ENCODE measurements at places on chromosomes 7 and 10.

DNA sequence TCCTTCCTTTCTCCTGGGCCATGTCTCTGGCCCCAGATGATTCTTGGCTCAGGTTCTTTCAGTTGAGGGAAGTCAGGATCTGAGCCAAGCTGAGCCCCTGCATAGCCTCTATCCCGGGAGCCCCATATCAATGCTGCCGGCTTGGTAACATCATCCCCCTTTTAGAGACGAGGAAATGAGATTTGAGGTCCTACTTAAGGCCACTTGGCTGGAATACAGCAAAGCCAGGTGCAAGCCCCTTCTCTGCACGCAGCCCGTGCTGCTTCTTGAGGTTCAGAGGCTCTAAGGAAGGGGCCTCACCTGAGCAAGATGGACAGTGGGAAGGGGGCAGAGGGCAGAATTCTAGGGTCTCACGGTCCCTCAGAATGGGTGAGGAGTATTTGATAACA, 2.4 kb upstream of the IRF5 start:
- DNase-seq, result no peak

DNA sequence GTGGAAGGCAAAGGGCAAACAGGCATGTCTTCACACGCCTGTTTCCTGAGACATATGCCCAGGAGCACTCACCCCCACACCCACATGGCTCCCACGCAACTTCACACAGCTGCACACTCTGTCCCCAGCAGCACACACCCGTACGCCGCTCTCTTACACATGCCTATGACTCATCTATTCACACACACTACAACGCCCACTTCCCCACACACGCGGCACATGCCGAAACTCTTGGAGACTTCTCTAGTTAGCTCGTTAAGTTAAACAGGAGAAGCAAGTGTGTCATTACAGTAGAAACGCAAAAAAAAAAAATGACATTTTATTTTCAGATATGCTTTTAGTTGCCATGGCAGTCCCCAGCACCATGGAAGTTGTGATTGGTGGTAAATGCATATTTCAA, 6.7 kb downstream of the CALN1 start:
- DNase-seq, result peak; percentile 64

DNA sequence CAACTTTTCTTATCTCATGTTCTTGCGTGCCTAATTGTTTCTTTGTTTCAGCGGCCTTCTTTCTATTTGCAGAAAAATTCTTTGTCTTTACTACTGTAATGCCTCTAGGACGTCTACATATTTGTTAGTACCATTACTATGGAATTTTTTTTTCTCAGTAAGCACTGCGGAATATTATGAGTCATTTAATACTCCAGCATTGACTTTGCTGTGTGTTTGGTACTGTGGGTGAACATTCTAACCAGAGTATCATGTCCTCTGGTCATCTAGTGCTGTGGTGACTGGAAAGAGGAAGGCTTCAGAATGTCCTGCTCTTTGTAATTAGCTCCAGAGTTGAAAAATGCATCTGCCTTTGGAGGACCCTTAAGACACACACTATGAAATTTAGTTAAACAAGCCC, 58.5 kb upstream of the FERD3L start:
- DNase-seq, result no peak

DNA sequence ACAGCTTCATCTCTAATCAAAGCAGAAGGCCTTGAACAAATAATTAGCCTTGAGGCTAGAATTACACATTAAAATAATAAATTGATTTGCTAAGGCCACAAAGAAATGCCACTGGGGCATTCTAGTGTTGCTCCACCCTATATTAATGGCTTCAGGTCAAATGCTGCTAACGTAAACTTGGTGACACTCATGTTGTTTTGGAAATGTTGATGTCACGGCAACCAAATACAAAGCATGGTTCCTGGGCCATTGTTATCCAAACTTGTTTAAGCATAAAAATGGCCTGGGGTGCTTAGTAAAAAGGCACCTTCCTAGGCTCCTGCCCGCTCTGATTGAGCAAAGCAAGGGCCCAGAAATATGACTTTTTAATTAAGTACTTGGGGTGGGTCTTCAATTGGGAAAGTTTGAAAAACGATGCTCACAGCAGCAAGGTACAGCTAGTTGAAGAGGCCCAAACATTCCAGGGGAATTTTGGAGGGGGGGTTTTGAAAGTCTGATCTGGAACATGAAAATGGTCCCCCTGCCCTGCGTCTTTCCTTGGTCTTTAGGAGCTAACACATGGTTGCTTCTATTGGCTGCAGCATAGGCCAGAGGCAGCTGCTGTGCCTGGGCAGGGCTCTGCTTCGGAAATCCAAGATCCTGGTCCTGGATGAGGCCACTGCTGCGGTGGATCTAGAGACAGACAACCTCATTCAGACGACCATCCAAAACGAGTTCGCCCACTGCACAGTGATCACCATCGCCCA, 67.8 kb downstream of the ABCC2 start:
- DNase-seq, result no peak

DNA sequence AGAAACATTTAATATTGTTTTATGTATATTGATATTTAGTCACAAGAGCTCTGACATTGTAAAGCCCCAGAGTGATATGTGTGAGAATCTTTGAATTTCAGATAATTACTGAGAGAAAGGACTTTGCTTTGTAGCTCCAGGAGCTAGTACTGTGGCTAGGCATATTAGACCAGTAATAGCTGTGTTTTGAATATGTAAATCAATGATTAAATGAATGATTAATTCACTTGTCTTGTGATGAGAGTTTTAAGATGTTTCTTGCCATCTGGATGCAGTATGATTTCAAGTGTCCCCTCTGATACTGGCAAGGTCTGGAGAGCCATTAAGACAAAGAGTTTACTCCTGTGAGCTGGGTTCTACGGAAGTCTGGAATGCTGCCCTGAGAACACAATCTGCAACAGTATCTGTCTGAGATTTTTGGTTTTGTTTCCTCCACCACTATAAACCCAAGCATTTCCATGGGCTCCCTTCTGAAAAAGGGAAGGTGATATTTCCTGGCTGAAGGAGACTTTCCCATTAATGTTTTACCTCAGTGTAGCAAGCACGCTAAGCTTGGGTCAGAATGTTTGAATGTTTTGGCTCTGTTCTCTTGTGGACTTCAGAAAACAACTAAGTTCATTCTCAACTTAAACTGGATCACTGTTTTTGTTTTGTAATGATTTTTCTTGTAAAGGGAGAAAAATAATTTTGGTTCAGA, 61.3 kb upstream of the BICC1 start:
- no peak for DNase-seq

DNA sequence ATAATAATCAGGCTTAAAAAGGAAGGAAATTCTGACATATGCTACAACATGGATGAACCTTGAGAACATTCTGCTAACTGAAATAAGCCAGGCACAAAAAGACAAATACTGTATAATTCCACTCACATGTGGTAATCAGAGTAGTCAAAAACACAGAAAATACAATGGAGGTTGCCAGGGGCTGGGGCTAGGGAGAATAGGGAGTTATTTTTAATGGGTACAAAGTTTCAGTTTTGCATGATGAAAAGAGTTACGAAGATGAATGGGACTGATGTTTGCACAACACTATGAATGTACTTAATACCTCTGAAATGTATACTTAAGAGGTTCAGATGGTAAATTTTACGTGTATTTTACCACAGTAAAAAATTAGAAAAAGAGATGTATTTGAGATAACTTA, 145.6 kb downstream of the DOCK4 start:
- DNase-seq, result no peak

- DNase-seq, result no peak
Observed at GRCh38 chr10:61847087-61847486, 54.4 kb upstream of the ARID5B start.

GRCh38 chr7:538764-539685, 19.4 kb upstream of the PDGFA start:
- DNase-seq, result no peak

- peak; percentile 24 for DNase-seq
Observed at GRCh38 chr7:157224627-157225026, 85.9 kb downstream of the UBE3C start.

GRCh38 chr7:92739091-92739490, 97.3 kb downstream of the CDK6 start:
- no peak for DNase-seq

DNA sequence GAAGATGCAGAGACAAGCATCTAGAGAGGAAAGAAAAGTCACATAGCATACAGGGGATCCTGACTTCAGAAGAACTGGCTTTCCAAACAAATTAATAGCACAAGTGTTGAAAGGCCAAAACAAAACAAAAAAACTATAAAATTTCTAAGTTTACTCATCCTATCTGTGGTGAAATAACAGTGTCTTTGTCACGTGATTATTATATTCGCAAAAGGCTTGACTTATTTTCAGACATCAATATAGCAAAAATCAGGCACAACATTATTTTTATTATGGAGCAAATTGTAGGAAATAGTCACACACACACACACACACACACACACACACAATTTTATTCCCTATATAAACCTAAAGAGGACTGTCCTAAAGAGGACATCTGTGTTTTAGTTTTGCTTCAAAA, 272.3 kb downstream of the CNTNAP2 start:
- no peak for DNase-seq

GRCh38 chr10:5951167-5951711, 26.1 kb downstream of the IL15RA start:
- no peak for DNase-seq

GRCh38 chr10:1255118-1255517, 198.9 kb downstream of the WDR37 start:
- peak; percentile 66 for DNase-seq

GRCh38 chr7:140546947-140547346, 67.6 kb upstream of the MKRN1 start:
- no peak for DNase-seq

GRCh38 chr10:110758898-110759297, 112.8 kb upstream of the PDCD4 start:
- DNase-seq, result no peak

GRCh38 chr7:92731335-92732063, 104.9 kb downstream of the CDK6 start:
- no peak for DNase-seq

GRCh38 chr10:29617880-29618340, 16.9 kb downstream of the SVIL start:
- DNase-seq, result no peak

DNA sequence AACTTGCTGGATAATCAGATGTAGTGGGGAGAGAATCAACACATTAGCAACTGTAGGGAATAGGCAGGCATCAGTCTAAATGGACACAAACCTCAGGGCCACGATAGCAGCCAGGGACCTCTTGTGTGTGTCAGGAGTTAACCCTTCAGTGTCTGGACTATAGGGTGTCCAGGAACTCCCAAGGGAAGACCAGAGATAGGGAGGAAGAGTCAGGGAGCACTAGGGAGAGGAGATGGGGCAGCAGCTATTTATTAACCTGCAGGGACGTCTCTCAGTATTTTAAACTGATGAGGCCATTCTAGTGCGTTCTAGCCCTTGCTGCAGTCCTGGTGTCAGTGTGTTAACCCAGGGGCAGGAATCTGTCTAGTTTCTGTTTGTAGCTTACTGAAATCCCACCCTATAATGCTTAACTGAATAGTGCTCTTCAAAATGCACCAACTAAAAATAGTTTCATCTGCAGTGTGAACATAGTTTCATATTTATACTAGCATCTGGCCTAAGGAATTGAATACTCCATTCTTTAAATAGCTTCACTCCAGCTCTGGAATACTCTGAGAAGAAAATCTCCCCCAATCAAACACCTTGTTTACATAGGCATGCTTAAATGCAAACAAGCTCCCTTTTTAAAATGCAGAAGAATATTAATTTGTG, 62.7 kb downstream of the ARID5B start:
- DNase-seq, result no peak

DNA sequence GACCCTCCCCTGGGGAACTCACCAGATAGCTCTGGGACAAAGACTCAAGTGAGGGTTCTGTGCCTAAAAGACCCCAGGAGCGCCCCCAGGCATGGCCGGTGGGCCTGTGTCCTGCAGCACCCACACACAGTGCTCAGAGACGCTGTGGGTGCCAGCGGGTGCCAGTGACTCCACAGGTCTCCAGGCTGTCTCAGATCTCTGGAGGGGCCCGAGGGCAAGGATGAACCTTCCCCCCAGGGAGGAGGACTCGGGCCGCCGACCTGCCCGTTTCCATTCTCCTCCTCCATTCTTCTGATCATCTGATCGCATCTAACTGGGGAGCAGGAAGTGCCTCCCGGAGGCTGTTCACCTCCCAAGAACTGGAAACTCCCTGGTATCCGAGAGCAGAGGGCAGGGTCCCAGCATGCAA, 980 bp downstream of the ADAM8 start:
- no peak for DNase-seq

DNA sequence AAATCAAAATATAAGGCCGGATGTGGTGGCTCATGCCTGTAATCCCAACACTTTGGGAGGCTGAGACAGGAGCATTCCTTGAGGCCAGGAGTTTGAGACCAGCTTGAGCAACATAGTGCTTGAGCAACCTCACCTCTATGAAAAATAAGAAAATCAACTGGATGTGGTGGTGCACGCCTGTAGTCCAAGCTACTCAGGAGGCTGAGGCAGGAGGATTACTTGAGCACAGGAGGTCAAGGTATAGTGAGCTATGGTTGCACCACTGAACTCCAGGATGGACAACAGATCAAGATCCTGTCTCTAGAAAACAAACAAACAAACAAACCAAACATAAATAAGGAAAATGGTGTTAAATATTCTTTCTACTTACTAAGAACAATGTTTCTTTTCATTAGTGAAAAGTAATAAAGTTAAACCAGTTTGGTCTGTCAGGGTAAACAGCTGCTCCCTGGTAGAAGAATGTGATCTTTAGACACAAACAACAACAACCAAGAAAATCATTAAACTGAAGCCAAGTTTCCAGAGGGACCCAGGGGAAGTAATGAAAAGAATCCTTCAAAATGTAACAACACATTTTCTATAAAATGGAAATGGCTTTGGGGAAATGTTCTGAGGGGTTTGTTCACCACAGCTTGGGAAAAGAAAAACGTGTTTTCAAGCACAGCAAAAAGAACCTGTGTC, 17.5 kb upstream of the BAG3 start:
- DNase-seq, result peak; percentile 61

- DNase-seq, result peak; percentile 27
Observed at GRCh38 chr10:66822801-66823200, 103.0 kb upstream of the LRRTM3 start.

Data from putamen (tissue), 1 donor.